ENCODE measurements at places on chromosomes 5 and 9.

GRCh38 chr9:74414325-74414724 is 82.8 kb upstream of the RORB start:
- no peak for DNase-seq

- no peak for DNase-seq
These were observed 1.2 kb downstream of the SGCD start for GRCh38 chr5:156328161-156328560.

- DNase-seq: no peak
These were observed 123.5 kb upstream of the SLCO6A1 start for GRCh38 chr5:102622262-102622661.

GRCh38 chr9:75855509-75855908 is 35.0 kb upstream of the PCSK5 start:
- no peak for DNase-seq

DNA sequence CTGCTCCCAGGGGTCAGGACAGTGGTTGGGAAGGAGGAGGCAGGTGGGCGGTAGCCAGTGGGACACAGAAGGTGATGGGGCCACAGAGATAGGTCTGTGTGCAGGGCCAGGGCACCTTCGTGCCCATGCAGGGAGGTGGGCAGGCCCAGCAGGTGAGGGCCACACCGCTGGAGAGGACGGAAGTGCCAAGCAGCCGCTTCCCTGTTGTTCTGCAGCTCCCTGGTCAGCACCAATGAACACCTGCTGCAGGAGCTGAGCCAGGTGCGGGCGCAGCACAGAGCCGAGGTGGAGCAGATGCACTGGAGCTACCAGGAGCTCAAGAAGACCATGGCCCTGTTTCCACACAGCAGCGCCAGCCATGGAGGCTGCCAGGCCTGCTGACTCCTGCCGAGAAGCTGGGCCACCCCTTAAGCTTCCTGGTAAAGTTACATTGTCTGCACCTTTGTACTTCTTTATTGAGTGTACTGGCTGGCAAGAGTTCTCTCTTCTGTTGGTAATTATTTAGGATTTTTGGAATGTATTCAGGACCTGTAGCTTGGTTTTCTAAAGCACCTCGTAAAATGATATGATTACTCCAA is 40.3 kb downstream of the TPPP start:
- DNase-seq: no peak

DNA sequence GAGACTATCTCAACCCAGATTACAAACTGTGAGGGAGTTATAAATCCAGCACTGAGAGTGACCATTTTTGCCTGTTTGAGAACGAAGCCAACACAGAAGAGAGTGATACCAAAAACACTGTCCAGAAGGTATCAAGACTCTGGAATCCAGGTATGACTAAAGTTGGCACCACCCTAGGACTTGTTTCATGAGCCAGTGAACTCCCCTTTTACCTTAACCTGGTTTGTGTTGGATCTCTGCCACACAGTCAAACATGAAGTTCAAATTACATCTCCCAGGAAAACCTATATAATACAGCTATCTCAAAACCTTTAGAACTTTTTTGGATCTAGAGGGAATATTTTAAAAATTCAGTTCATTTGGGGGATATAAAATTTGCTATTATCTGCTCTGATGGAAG is 11.4 kb downstream of the ZBTB5 start:
- no peak for DNase-seq

GRCh38 chr9:121252104-121252851 is 15.7 kb upstream of the GSN start:
- no peak for DNase-seq

GRCh38 chr9:114619191-114619761 is 8.2 kb downstream of the TMEM268 start:
- no peak for DNase-seq

GRCh38 chr5:60504342-60504741 is 195.6 kb downstream of the DEPDC1B start:
- no peak for DNase-seq

GRCh38 chr5:612498-613424 is 621 bp downstream of the CEP72 start:
- no peak for DNase-seq

- DNase-seq: no peak
These were observed 70.7 kb upstream of the RAPGEF1 start for GRCh38 chr9:131810351-131811170.

- DNase-seq: no peak
These were observed 53.2 kb downstream of the TTC39B start for GRCh38 chr9:15253786-15254185.

DNA sequence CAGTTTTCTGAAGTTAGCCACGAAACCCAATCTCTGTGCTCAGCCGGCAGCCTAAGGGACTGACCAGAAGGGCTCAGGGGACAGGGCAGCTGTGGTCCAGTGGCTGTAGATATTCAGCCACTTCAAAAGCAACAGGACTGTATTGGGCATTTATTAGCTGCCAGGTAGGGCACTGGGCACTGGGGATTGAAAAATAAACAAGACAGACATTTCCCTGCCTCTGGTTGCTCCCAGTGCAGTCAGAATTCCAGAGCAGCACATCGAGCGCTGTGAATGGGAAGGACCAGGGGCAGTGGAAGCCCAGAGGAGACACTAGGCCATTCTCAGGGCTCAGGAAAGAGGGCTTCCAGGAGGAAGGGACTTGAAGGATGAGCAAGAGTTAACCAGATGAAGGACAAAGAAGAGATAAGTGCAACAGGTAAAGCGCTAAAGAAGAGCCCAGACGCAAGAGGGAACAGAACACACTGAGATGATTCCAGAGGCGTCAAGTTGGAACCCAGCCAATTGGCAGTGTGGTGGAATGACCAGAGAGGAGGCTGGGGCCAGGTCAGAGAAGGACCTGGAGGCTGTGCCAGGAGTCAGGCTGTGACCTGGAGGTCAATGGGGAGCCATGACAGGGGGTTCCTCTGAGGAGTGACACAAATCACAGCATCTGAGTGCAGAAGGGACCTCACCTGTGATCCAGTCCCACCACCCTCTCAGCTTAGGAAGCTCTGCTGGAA is 122.5 kb upstream of the ZNF618 start:
- no peak for DNase-seq

DNA sequence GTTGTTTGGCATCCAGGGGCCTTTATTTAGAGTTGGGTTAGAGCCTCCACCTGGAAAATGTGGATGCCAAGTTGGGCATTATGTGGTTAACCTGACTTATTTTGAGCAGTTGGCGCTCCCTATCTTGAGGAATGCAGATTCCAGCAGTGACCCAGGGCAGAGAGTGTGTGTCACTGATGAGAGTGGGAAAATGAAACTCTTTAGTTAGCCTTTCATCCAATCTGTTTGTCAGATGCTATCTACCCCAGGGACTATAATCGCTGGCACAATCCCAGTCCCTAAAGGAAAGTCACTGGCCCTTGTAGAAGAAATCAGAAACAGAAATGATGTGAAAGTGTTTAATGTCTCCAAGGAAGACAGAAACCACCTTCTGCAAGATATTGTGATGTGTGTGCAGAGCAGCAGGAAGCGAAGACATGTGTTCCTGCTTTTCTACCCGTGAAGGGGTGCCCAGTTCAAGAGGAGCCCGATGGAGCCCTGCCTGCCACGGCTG is 10.2 kb upstream of the STING1 start:
- no peak for DNase-seq

DNA sequence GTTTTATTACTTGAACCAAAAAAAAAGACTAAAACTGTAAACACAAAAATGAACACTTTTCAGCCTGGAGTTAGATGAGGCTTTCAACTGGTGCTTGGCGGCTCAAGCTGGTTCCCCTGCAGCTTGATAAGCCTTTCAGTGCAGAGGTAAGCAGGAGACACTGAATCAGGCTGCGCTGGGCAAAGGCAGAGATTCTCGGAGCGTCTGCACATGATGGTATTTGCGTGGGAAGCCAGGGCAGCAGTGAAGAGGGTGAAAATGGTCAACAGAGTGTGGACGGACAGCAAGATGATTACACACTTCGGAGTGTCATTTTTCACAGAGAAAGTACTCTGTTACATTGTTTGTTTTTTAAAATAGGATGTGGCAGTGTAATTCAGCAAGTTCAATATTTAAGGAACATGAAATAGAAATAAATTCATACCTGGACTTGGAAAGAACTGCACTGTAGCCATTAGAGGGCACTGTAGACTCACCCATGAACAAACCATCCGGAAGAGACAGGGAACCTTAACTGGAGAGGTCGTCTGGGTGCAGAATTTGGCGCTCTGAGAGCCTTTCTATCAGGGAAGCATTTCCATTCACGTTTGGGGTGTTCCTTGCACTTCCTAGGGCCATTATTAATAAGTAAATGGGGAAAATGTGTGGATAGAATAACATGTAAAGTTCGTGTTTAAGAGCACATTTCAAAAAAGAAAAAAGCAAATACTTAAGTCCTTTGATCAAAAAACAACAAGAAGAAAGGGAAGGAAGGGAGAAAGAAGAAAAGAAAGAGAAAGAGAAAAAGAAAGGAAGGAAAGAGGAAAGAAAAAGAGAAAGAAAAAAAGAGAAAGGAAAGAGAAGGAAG is 69.8 kb downstream of the ICE1 start:
- DNase-seq: no peak

DNA sequence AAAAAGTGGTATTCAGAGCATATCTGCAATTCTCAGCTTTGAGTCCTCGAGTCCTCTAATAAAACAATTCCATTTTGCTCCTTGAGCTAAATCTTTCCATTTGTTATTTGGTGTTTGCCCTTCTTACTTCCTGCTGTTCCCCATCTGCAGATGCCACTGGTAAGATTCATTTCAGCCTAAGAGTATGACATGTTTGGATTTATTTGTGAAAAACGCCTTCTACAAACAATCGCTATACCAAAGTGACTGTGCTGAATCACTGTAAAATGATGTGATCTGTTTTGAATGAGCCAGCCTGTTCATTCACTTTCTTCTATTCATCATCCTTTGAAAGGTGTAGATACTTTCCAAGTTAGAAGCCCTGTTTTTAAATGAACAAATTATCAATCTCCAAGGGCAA is 27.7 kb downstream of the KCTD16 start:
- no peak for DNase-seq

DNA sequence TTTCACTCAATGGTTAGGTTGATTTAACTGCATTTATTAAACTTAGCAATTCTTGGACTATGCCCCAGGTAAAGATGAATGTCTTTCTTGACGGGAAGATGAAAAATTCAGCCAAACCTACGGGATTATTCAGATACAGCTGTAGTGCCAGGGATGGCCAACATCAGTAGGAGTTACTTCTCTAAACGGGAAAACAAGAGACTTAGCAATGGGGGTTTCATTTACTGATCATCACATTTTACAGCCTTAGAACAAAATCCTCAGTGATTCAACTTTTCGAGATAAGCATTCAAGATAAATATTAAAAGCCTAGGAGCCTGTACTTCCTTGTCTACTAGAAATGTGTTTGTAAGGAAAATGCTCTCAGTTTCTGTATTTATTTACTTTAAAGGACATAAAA is 46.1 kb downstream of the S1PR3 start:
- no peak for DNase-seq

- no peak for DNase-seq
These were observed at the start of gene ACSL6 for GRCh38 chr5:132011622-132012343. TSS of gene ACSL6 (minus strand) at chr5:132011658. CDS start at chr5:132011553, 105 bp downstream.

DNA sequence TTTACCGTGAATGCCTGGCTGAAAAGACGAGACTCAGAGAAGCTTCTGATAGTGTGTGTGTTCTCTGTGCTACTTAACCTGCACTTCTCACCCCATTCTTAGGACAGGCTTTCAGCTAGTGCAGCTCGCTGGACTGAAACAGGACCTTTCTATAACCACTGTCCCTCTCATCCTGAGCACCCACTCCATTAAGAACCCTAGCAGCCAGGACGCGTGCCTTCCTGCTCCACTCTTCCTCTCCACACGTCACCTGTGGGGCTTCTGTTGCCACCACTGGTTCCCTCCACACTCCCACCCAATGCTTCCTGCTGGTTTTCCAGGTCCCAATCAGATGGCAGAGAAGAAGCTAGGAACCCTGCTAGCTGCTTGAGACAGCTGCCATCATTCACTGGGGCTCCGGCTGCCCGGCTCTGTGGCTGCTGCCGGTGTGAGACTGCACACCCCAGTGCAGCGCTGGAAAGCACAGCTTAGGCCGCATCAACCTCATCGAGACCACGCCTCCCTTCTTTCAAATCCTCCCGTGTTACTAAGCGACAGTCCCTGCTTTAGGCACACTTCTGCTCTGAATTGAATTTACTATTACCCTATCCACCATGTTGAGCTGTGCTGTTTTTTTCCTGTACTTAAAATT is 44.0 kb downstream of the RNF130 start:
- DNase-seq: no peak

DNA sequence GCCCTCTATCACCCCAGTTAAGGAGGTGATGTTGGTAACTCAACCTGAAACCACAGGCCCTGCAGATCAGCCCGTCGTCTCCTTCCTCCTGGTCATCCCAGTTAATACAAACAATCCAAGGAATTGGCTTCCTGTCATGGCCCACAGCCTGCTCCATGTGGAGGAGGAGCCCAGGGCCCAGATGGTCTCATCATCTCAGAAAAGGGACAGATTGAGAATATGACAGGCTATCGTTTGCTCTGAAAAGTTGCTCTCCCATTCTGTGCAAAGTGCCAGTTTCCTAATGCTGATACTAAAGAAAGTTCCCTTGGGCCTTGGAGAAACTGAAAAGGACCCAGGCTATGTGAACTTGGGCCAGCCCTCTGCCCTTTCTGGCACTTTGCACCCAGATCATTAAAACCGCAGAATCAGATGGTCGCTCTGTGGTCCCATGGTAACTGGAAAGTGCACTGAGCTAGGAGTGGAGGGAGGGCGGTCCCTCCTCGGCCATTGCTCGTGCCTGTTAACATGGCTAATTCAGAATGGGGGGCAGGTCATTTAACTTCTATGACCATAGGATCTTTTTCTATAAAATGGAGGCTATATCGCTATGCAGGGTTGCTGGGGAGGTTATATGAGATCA is 675 bp upstream of the SPAAR start:
- DNase-seq: no peak

DNA sequence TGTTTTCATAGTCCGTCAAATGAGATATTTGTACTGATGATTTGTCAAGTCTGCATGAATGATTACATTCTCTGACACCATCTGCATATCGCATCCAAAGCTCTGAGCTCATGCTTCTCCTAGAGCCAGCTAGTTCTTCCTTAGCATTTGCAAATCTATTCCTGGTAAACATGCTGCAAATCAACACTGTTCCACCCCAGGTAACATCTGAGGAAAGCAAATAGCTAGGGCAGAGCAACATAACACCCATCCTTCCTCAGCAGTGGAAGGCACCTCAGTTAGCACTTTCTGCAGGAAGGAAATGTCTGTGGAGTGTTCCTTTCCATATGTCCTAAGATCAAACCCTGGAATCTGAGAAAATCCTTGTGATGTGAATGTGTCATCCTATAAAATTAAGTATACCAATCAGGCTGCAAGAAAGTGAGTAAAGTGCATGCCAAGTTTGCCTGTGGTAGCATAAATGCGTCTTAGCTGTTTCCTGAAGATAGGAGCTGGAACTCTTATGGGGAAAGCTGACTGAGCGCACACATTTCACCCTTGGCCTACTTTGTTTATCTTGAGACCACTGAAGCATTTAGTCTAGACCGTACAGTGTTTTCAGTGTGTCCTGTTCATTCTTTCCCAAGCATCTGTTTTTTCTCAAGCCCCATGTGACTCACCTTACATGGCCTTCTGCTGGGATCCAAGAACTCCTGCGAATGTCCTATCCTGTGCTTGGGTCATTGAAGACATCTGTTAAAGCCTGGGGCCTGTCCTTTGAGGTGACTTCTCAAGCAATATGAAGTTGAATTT is 50.9 kb upstream of the STARD4 start:
- no peak for DNase-seq

- no peak for DNase-seq
These were observed 149.5 kb downstream of the C9orf50 start for GRCh38 chr9:129471201-129472019.

- DNase-seq: no peak
These were observed 276.0 kb downstream of the DMAC1 start for GRCh38 chr9:7523426-7524043.
